ENCODE measurements at places on chromosomes 3 and 15.

- DNase-seq = no peak
Measured at GRCh38 chr15:99741835-99742234, 8.6 kb upstream of the LYSMD4 start.

GRCh38 chr3:65347166-65347565 is 659.4 kb upstream of the ADAMTS9 start:
- no peak for DNase-seq

DNA sequence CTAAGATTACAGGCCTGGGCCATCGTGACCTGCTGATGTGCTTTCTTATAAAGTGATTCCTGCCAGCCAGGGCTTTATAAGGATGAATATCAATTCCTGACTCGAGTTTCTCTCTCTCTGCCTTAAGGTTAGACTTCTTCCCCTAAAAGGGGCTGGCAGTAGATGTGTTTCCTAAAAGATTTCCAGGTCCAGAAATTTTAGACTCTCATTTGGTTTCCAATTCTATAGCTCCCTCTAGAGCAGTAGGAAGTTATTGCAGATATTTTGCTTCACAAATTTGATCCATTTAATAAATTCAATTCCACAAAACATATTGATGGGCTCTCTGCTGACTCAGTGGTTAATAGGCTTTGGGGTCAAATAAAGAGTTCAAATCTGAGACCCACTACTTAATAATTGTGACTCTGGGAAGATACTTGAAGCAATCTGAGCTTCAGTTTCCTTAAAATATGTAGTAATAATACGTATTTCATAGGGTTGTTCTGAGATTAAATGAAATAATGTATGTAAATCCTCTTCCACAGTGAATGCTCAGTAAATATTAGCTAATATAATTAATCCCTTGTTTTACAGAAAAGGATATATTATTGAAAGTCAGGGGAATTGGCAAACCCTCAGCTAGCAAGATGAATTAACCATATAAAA is 2.1 kb downstream of the TRIM69 start:
- DNase-seq = no peak

- no peak for DNase-seq
Measured at GRCh38 chr3:195046441-195046840, 224.5 kb downstream of the XXYLT1 start.

GRCh38 chr3:167466966-167467365 is 6.9 kb downstream of the SERPINI2 start:
- DNase-seq = no peak

GRCh38 chr15:66802025-66803001 is 100.3 kb downstream of the SMAD6 start:
- no peak for DNase-seq

DNA sequence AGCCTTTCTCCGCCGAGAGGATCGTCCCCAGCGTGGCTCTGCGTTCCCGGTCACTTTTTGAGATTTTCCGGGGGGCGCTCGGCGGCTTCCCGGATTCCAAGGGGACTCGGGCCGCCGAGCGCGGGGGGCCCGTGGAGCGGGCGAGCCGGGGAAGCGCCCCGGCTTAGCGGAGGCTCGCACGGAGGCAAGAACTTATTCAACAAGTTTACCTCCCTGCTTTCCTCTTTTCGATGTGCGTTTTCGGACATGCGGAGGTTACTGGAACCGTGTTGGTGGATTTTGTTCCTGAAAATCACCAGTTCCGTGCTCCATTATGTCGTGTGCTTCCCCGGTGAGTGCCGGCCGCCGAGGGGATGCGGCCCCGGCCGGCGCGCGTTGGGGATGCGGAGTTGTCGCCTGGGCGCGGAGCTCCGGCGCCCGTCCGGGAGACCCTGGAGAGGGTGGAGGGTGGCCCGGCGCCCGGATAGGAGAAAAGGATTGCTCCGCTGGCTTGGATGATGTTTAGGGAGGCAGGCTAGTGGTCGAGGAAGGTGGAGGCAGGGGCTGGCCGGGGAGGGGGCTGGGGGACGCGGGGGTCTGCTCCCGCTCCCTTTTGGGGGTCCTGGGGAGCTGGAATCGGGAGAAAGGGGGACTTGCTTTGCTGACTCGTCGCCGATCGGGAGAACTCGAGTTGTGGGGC is 810 bp downstream of the PTPRG start:
- no peak for DNase-seq

GRCh38 chr15:89724621-89725020 is 26.4 kb downstream of the MESP1 start:
- DNase-seq = no peak

GRCh38 chr15:51424780-51425179 is 83.3 kb downstream of the GLDN start:
- no peak for DNase-seq

GRCh38 chr15:43126356-43126755 is 7.0 kb upstream of the TMEM62 start:
- no peak for DNase-seq

DNA sequence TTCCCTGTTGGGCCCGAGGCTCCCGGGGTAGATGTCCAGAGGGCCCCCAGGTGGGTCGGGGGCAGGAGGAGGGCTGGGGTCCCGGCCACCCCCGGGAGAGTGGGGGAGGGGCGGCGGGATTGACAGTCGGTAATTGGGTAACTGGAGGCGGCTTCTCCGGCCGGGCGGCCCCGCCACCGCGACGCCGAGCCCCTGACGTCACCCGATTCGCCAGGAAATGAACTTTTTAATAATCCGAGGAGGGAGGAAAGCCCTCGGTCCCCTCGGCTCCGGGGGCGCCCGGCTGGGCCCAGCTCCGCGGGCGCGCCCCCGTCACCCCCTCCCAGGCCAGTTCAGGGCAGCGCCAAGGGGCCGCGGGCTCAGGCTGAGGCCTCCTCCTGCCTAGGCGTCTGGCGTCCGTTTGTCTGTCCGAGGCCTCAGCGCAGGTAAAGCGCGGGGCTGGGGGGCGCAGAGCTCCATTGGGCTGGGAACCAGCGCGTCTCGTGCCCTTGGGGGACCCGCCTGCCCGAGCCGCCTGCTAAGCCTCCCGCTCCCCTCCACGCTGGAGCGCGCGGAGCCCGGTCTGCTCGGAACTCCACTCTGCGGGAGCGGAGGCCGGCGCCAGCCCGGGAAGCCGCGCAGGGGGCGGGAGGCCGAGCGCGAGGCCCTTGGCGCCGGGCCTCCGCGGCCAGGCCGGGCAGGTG is 3.9 kb downstream of the GATA2 start:
- DNase-seq = no peak

Measured in stimulated activated CD8-positive, alpha-beta memory T cell treated with anti-CD3 and anti-CD28 coated beads, Interleukin-4, amount 100 ng/mL, for 4 hours (primary cell).